NCI-H187 (cell line): ENCODE measurements at places on chromosomes 5 and 9.

DNA sequence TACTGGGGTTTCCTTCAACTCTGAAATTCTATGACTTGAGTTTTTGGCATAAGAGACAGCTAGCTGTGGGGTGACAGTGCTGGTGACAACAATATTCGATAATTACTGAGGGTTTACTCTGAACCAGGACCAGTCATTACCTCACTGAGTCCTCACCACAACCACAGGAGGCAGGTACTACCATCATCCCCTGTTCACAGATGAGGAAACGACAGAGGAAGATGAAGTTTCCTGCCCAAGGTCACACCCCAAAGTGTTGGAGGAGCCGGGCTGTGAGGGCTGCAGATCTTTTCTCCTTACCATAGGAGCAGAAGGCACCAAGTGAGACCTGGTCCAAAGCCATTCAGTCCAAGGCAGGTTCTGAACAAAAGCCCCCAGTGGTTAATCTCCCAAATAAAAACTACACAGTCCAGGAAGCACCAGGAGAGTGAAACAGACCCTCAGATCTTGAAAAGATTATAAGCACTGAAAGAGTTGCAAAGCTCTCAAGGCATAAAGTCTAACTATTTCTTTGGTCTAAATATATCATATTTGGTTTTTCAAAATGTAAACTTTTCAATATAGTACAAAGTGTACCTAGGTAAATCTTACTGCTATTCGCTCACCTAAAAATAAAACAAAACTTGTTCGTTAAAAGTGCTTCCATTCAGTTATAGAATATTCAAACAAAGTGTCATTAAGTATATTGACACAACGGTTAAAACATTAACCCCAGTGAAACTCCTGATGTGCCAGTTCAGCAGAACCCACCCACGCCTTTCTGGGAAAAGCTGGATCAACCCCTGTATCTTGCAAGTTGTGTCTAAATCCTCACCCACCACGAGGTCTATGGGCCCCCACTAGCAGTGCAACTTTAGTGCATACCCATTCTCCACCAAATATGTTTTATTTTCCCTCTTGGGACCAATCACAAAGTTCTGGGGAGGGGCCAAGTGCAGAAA lies 82.6 kb upstream of the EQTN start:
- no peak for DNase-seq

- no peak for DNase-seq
These were observed 20.9 kb downstream of the FAM13B start for GRCh38 chr5:138011991-138012390.

DNA sequence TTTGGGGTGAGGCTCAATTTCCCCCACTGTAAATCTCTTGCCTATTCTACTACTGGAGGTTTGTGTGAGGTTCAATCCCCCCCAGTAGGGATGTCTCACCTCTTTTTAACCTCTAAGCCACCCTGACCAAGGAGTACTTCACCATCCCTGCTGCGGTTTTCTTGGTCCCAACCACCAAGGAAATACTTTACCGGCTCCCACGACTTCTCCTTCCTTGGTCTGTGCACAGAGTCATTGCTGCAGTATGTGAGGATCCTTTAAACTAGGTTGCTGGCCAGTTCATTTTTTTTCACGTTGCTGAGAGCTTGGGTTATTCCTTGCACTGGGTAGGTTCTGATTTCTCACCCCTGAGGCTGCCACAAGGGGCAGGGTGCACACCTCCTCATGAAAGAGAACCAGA lies 22.5 kb upstream of the HMGCS1 start:
- no peak for DNase-seq

GRCh38 chr9:110426052-110426709 lies 88.5 kb upstream of the TXNDC8 start:
- DNase-seq, result no peak

GRCh38 chr5:81787474-81788242 lies 36.8 kb upstream of the SSBP2 start:
- peak; percentile 47 for DNase-seq

- DNase-seq, result no peak
These were observed 118.4 kb downstream of the ARHGAP26 start for GRCh38 chr5:142888469-142889085.

DNA sequence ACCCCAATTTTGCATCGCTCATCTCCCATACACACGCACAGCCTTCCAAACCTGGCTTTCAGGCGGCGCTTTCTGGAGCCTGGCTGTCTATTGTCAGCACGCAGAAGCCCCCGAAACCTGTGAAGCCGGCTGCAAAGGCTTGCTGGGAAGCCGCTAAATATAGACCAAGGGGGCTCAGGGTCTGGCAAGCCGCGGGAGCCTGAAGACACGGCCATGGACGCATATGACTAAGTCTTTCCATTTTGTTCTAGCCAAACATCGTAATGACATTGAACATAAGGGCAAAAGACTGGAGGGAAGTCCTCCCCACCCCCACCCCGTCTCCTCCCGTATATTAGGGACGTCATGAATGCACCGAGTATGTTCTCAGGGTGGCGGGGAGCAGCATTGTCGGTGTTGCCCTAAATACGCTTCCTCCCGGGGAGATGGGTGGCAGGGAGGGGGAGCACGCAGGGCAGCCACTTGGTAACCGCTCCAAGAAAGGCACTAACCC lies 1.1 kb downstream of the CTNND2 start:
- DNase-seq, result no peak

- no peak for DNase-seq
These were observed 1.7 kb upstream of the ALDH1B1 start for GRCh38 chr9:38390851-38391250.

- no peak for DNase-seq
These were observed at the start of gene SPATA31E1 for GRCh38 chr9:87882627-87883026. SPATA31E1 (plus strand) TSS chr9:87882877; CDS start chr9:87882892, 15 bp downstream.

DNA sequence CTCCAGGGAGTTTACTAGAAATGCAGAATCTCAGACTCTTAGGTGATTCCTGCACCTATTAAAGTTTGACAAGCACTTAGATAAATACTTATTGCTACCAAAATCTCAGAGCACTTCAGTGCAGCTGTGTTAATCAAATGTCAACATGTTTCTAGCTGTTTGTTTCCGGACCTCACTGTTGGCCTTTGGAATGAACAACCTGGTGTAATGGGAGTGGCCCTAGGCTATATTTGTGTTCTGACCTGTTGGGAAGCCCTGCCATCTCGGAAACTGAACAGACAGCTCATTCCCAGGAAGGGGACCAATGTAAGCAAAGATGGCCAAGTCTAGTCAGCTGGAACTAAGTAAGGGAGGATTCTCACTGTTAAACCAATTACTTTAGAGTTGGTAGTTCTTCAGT lies 145.0 kb upstream of the SLC28A3 start:
- DNase-seq, result no peak

GRCh38 chr5:150113047-150113744 lies 26.8 kb upstream of the CSF1R start:
- DNase-seq, result no peak

DNA sequence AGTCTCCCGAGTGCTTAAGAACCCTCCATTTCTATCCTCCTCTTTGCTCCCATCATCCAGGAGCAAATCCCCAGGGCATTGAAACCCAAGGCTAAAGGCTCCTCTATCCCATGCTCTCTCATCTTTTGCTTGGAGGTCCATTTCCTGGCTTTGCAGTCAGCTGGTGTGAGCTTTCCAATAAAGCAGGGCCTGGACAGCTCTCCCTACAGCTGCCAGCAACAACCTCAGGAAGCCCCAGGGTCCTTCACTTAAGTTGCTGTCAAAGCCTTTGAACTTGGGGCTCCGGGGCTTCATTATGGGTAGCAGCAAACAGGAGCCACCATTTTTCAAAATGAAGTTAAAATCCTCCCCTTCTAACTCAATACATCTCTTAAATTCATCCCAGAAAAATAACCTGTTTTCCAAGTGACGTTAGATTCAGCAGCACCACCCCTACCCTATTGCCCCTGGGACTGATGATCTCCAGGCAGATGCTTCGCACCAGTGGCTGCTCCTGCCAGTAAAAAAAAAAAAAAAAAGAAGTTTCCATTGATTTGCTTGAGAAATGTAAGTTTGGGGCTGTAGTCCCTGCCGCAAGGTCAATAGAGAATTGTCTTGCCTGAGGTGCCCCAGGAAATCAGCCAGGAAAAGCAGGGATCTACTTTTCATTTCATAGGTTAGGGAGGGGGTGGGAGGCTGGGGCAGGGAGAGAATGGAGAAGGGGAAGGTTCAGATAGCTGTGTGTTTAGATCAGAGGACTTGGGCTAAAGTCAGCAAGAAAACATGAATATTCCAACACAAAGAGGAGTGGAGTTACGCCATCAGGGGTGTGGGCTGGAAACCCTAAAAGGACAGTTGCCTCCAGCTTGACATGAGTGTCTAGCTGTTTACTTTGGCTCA lies 83.8 kb upstream of the IL6ST start:
- DNase-seq, result no peak

DNA sequence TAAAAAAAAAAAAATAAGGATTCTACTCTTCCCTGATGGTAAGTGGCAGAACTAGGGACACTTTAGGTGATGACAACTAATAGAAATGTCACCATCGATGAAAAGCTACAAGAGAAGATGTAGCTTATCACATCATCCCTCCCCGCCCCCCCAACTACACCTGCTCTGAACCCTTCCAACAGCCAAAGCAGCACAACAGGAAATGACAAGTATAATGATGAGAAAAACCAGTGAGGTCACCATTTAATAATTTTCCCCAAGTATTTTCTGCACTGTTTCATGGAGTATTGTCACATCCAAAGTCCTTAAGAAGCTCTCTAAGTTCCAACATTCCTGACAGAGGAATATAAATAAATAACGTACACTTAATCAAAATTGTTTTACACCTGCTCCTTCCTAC lies 221.4 kb downstream of the EFNA5 start:
- no peak for DNase-seq

- no peak for DNase-seq
These were observed 371.9 kb downstream of the CETN3 start for GRCh38 chr5:90037646-90038045.
